Stomach (tissue), 19 donors: ENCODE measurements at places on chromosomes 2 and 18. TPM values are rescaled to one million over a fixed set of nuclear protein-coding genes. Genes with fewer than 3 reads are reported as not detected.

Gene MPV17
- 41.7 TPM for polyA plus RNA-seq

Gene B4GALT6
- 2.0 TPM for polyA plus RNA-seq

Gene FN1
- 301 TPM for polyA plus RNA-seq

Gene CRYGC
- polyA plus RNA-seq = not detected

Gene ANTXR1
- 10.0 TPM for polyA plus RNA-seq

Gene ZNF804A
- polyA plus RNA-seq = 0.15 TPM

Gene GAREM1
- 13.7 TPM for polyA plus RNA-seq

Gene RNF138
- 8.5 TPM for polyA plus RNA-seq

Gene TLX2
- polyA plus RNA-seq = 0.28 TPM

Gene C2orf78
- polyA plus RNA-seq = not detected

Gene MFSD2B
- 0.12 TPM for polyA plus RNA-seq

Gene SERPINB2
- 0.46 TPM for polyA plus RNA-seq

Gene EVA1A
- polyA plus RNA-seq = 2.1 TPM

Gene UPP2
- not detected for polyA plus RNA-seq

Gene RESP18
- polyA plus RNA-seq = not detected

Gene GCKR
- 1.2 TPM for polyA plus RNA-seq

Gene SPHKAP
- 0.03 TPM for polyA plus RNA-seq

Gene TBR1
- polyA plus RNA-seq = not detected

Gene DLX2
- not detected for polyA plus RNA-seq

Gene KYNU
- polyA plus RNA-seq = 3.9 TPM

Gene PLB1
- polyA plus RNA-seq = 1.4 TPM

Gene CRYGD
- not detected for polyA plus RNA-seq

Gene CHRNG
- not detected for polyA plus RNA-seq

Gene SNORC
- 7.5 TPM for polyA plus RNA-seq

Gene METTL8
- polyA plus RNA-seq = 3.6 TPM

Gene PRSS56
- not detected for polyA plus RNA-seq

Gene RUFY4
- 0.43 TPM for polyA plus RNA-seq

Gene CNTNAP5
- polyA plus RNA-seq = not detected

Gene CCDC93
- polyA plus RNA-seq = 3.8 TPM

Gene ZAP70
- 1.1 TPM for polyA plus RNA-seq

Gene IL36B
- not detected for polyA plus RNA-seq

Gene PAIP2B
- 5.4 TPM for polyA plus RNA-seq

Gene ASAP2
- 9.7 TPM for polyA plus RNA-seq

Gene TNS1
- polyA plus RNA-seq = 44.9 TPM

Gene WDSUB1
- 9.6 TPM for polyA plus RNA-seq

Gene MYCN
- 1.5 TPM for polyA plus RNA-seq

Gene HES6
- polyA plus RNA-seq = 20.0 TPM

Gene MAL
- polyA plus RNA-seq = 14.8 TPM

Gene ZNF892
- not detected for polyA plus RNA-seq

Gene PLCD4
- not detected for polyA plus RNA-seq

Gene SPDYA
- polyA plus RNA-seq = not detected

Gene LYG1
- 3.7 TPM for polyA plus RNA-seq

Gene CHRNA1
- polyA plus RNA-seq = 0.46 TPM

Gene IL1F10
- polyA plus RNA-seq = not detected
